Activated naive CD4-positive, alpha-beta T cell treated with anti-CD3 and anti-CD28 coated beads, Interleukin-2, amount 50 U/mL, for 16 hours (primary cell): ENCODE measurements at places on chromosomes 3 and 15.

DNA sequence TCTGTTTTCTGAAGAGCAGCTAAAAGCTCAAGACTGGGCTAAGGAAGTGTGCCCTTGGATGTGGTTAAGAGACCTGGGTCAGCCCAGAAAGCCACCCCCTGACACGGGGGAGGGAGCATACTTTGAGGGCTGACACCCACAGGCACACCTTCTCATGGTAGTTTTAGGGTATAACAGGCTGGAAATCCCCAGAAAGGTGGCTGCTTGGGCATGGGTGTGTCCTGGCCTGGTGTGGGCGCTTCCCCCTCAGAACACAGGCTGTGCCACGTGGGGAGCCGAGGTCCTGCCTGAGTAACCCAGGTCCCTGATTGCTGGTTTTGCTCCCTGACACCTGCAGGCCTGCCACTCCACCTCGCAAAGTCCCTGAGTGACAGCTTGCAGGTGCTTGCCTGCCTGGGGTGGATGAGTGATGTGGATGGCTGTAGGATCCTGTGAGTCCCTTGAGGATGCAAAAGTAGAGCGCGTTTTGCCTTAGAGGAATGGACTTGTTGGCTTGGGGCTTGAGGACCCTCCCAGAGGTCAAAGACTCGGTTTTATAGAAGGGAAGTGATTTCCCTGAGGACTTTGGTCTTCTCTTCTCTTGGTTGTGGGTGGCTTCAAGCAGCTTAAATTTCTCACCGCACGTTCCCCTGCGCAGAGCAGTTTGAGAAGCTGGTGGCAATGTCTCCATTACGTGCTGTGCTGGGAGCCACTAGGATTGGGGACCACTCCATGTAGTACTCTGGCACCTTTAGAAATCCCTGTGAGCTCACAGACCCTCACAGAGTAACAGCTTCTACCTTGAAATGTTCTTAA lies 94.4 kb downstream of the DNASE1L3 start:
- DNase-seq = peak; percentile 29

DNA sequence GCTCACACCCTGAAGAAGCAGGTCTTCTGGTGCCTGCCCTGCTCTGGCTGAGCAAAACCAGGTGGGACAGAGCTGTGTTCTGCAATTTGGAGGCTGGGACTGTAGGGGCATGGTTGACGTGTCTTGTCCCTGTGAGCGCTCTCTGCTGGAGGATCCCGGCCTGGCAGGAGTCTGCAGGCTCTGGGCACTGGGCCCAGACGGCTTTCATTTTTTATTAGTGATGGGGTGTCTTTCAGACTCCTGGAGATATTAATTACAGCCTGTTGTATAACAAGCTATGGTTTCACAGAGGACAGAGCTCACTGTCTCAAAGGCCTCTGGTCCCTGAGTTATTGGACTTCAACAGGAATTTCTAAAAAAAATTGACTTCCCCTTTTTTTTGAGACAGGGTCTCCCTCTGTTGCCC lies 29.5 kb upstream of the ZNF710 start:
- peak; percentile 37 for DNase-seq

- DNase-seq = no peak
These were observed 47.1 kb upstream of the SERPINI2 start for GRCh38 chr3:167521006-167521355.

- peak; percentile 59 for DNase-seq
These were observed at the start of gene IGF2BP2 for GRCh38 chr3:185825006-185825638. TSS of gene IGF2BP2 (minus strand) at chr3:185825042. CDS start at chr3:185824960, 82 bp downstream.

DNA sequence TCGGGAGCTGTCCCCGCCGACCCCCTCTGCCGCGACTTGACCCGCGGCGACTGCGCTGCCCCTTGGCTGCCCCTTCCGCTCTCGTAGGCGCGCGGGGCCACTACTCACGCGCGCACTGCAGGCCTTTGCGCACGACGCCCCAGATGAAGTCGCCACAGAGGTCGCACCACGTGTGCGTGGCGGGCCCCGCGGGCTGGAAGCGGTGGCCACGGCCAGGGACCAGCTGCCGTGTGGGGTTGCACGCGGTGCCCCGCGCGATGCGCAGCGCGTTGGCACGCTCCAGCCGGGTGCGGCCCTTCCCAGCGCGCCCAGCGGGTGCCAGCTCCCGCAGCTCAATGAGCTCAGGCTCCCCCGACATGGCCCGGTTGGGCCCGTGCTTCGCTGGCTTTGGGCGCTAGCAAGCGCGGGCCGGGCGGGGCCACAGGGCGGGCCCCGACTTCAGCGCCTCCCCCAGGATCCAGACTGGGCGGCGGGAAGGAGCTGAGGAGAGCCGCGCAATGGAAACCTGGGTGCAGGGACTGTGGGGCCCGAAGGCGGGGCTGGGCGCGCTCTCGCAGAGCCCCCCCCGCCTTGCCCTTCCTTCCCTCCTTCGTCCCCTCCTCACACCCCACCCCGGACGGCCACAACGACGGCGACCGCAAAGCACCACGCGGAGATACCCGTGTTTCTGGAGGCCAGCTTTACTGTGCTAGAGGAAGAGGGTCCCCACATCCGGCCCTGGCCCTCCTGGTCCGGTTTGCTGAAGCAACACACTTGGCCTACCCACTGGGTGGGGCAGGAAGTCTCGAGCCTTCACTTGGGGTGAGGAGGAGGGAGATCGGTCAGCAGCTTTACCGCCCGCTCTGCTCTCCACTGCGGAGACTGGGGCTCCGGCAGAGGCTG lies at the start of gene RASSF1:
Gene RASSF1, minus strand, starts transcription at position 389 of the 882 bp plus-strand sequence. Its CDS starts 31 bp downstream, at position 358.
- DNase-seq = peak; percentile 65
